ENCODE measurements at places on chromosomes 11 and 22. TPM values are rescaled to one million over a fixed set of nuclear protein-coding genes. Genes with fewer than 3 reads are reported as not detected.

- no peak overlapping the region for H3K27ac ChIP-seq
- H3K4me3 ChIP-seq, result no peak overlapping the region
- H3K4me1 ChIP-seq, result no peaks in the 10 kb centered on the region
- no peaks in the 10 kb centered on the region for H3K36me3 ChIP-seq
Observed at GRCh38 chr11:34205326-34206035, 100.1 kb downstream of the NAT10 start.

- no peak for DNase-seq
- no peak overlapping the region for H3K27ac ChIP-seq
- H3K4me1 ChIP-seq, result no peaks in the 10 kb centered on the region
- H3K36me3 ChIP-seq, result no peaks in the 10 kb centered on the region
- H3K27me3 ChIP-seq, result no peaks in the 10 kb centered on the region
Observed at GRCh38 chr11:76041208-76041607, 165.1 kb downstream of the WNT11 start.

- no peak overlapping the region for H3K27ac ChIP-seq
- no peak overlapping the region for H3K4me3 ChIP-seq
- H3K36me3 ChIP-seq, result no peaks in the 10 kb centered on the region
- H3K27me3 ChIP-seq, result peaks cover 6% of the 10 kb centered on the region
- H3K4me1 ChIP-seq, result peaks cover 27% of the 10 kb centered on the region
- no peak for DNase-seq
Observed at GRCh38 chr11:124878759-124879492, 13.7 kb downstream of the ROBO3 start.

- no peaks in the 10 kb centered on the region for H3K27me3 ChIP-seq
- DNase-seq, result peak; percentile 89
- peaks cover 58% of the 10 kb centered on the region for H3K4me1 ChIP-seq
Observed at GRCh38 chr11:67373648-67374570, 511 bp upstream of the CLCF1 start.

GRCh38 chr11:19380375-19380774 is 139.6 kb upstream of the E2F8 start:
- H3K4me1 ChIP-seq, result no peaks in the 10 kb centered on the region
- peaks cover 39% of the 10 kb centered on the region for H3K27me3 ChIP-seq
- DNase-seq, result no peak

GRCh38 chr22:24108073-24108472 is 73.2 kb upstream of the SUSD2 start:
- no peak overlapping the region for H3K27ac ChIP-seq
- no peaks in the 10 kb centered on the region for H3K4me1 ChIP-seq
- peaks cover 71% of the 10 kb centered on the region for H3K36me3 ChIP-seq
- no peaks in the 10 kb centered on the region for H3K27me3 ChIP-seq
- no peak overlapping the region for H3K4me3 ChIP-seq

GRCh38 chr11:45082744-45083543 is 63.5 kb upstream of the PRDM11 start:
- peaks cover 2% of the 10 kb centered on the region for H3K27me3 ChIP-seq
- H3K27ac ChIP-seq, result no peak overlapping the region
- DNase-seq, result no peak

- H3K27me3 ChIP-seq, result no peaks in the 10 kb centered on the region
- H3K4me3 ChIP-seq, result peak overlapping the region; percentile 80
- H3K4me1 ChIP-seq, result peaks cover 10% of the 10 kb centered on the region
Observed at GRCh38 chr11:118572981-118573550, 857 bp downstream of the ARCN1 start.

DNA sequence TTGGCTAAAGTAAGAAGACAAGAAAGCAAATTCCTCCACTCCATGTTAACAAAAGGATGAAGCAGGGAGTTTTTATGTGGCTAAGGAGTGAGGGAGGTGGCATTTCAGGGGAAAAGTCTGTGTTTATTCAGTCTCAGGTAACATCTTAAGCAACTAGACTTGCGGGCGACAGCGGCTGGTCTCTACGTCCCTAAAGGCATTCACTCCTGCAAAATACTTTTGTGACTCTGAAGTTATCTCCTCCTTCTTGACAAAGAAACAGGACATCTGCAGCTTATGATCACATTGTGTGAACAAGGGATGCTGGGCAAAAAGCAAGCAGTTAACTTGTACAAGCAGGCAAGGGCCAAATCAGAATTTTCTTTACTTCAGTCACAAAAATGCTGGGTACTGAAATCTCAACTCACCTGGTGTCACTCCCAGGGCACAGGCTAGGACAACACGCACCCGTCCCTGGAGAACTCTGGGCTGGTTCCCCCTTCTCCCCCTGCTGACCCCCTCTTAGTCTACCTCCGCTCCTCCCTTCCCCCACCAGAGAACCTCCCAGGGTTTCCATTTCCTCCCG is 38.3 kb downstream of the IGLL5 start:
- H3K27me3 ChIP-seq, result peaks cover 17% of the 10 kb centered on the region
- H3K4me3 ChIP-seq, result no peak overlapping the region
- H3K27ac ChIP-seq, result no peak overlapping the region
- no peaks in the 10 kb centered on the region for H3K36me3 ChIP-seq
- H3K4me1 ChIP-seq, result peaks cover 18% of the 10 kb centered on the region

The SGSM1 gene
- not detected for total RNA-seq
